ENCODE measurements at places on chromosomes 3 and 15.

DNA sequence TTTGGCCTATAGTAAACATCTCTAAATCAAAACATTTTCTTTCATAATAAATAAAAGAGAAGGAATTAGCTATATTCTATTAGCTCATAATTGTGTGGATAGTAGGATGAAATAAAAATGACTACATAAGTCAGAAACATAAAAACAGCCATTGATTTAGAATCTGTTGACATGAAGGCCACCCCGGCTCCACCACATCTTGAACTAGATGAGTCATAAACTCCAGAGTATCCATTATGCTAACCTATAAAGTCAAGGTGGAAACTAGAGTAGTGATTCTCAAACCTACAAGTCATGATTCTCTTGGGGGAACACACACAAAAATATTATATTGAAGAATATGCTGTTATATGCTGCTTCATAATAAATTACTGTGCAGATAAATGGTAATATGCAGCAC lies 831.0 kb downstream of the TUSC7 start:
- no peak for DNase-seq

GRCh38 chr3:151777880-151778279 lies 36.0 kb upstream of the AADAC start:
- DNase-seq: no peak

DNA sequence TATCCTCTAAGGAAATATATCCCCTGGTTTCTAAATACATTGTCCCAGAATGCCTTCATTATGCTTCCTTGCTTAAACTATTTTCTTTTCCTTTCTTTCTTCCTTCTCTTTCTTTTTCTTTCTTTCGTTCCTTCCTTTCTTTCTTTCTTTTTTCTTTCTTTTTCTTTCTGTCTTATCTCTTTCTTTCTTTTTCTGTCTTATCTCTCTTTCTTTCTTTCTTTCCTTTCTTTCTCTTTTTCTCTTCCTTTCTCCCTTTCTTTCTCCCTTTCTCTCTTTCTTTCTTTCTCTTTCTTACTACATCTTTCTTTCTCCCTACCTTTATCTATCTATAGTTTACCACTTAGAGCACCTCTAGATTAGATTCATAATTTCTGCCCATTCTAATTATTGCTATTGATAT lies 552.1 kb downstream of the PYDC2 start:
- no peak for DNase-seq

DNA sequence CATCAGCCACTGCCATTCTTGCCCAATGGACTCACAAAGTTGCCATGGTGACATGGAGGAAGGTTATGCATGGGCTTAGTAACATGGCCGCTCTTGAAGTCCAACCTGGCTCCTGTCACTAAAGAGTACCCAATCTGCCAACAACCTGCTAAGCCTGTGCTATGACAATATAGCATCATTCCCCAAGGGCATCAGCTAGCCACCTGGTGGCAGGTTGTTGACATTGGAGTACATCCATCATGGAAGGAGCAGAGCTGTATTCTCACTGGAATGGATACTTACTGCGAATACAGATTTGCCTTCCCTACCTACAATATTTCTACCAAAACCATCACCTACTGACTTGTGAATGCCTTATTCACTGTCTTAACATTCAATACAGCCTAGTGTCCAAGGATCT lies 138.9 kb upstream of the RORA start:
- DNase-seq: no peak

DNA sequence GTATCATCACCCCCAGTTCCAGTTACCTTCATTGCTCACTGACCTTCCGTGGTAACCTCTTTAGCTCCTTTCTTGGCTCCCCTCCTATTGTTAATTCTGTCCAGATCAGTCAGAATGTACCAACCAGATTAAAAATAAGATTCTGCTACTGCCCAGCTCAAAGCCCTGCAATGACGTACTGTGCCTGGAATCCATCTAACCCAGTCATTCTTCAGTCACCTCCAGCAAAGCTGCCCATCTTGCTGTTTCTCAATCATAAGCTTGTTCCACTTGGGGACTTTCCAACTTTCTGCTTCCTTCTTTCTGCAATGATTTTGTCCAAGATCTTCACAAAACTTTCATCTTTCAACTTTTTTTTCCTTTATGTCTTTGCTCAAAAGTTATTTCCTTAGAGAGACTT lies 512.0 kb upstream of the ZNF385D start:
- DNase-seq: no peak

DNA sequence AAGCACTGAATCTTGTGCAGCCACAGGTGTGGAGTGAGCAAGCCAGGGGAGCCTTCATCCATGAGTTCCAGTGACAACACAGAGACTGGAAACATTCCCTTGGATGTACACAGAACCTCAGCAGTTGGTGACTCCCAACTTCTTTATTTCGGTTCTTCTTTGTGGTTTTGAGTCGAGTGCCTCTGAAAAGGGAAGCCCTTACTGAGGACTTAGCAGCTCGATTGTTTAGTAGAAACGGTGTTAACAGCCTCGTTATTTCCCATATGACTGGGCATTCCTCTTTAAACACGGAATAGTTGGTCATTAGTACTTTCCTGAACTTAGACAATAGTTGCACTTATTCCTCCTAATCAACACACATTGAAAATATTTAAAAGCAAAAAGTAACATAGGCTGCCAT lies 7.7 kb downstream of the SLCO3A1 start:
- no peak for DNase-seq

- DNase-seq: peak; percentile 67
These were observed 1.3 kb upstream of the RFX7 start for GRCh38 chr15:56244811-56245576.

- no peak for DNase-seq
These were observed 57.2 kb downstream of the EPHB3 start for GRCh38 chr3:184618811-184619210.

DNA sequence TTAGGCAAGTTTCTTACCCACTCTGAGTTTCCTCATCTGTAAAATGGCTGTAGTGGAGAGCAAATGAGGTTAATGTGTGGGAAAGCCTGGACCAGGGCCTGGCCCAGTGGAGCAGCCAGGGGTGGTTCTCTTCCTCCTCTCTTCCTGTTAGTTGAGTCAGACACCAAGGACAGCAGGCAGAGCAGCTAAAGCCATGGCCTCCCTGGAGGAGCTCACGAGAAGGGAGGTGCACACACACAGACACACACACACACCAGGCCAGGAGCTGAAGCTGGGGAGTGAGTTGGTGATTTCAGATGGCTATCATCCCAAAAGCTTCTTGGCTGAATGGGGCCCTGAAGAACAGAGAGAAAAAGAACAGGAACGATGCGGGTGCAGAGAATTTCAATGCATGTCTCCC lies 33.2 kb upstream of the TSPAN3 start:
- no peak for DNase-seq

- DNase-seq: no peak
These were observed 4.5 kb downstream of the SLC49A4 start for GRCh38 chr3:122799322-122799721.

GRCh38 chr3:171729452-171730334 lies 80.6 kb downstream of the PLD1 start:
- DNase-seq: no peak

DNA sequence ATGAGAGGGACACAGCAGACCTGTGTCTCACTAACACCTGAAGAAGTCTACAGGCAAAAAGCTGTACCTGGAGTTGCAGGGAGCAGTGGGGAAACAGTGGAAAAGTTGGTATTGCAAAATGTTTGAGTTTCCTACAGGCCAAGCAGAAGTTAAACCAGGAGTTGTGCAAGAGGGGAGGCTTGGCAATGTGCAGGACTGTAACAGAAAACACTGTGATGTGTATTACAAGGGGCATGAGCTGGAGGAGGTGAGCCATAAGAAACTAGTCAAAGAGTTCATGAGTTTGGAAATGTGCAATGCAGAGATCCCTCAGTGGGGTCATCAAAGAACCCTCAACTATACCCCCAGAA lies 47.1 kb upstream of the SERPINI2 start:
- no peak for DNase-seq

- DNase-seq: no peak
These were observed 313.1 kb downstream of the SV2B start for GRCh38 chr15:91413142-91413541.

DNA sequence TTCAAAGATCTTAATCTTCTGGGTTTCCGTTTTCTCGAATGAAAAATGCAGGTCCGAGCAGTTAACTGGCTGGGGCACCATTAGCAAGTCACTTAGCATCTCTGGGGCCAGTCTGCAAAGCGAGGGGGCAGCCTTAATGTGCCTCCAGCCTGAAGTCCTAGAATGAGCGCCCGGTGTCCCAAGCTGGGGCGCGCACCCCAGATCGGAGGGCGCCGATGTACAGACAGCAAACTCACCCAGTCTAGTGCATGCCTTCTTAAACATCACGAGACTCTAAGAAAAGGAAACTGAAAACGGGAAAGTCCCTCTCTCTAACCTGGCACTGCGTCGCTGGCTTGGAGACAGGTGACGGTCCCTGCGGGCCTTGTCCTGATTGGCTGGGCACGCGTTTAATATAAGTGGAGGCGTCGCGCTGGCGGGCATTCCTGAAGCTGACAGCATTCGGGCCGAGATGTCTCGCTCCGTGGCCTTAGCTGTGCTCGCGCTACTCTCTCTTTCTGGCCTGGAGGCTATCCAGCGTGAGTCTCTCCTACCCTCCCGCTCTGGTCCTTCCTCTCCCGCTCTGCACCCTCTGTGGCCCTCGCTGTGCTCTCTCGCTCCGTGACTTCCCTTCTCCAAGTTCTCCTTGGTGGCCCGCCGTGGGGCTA lies at the start of the genes B2M and PATL2:
TSS of gene B2M (plus strand) at position 422 of the 647 bp plus-strand sequence. CDS start at position 452, 30 bp downstream.
TSS of gene PATL2 (minus strand) at position 228 of the 647 bp plus-strand sequence. CDS start 34,833 bp downstream, outside the sequence.
- DNase-seq: peak; percentile 95

- no peak for DNase-seq
These were observed 14.8 kb downstream of the FAM240A start for GRCh38 chr3:46627078-46627477.

DNA sequence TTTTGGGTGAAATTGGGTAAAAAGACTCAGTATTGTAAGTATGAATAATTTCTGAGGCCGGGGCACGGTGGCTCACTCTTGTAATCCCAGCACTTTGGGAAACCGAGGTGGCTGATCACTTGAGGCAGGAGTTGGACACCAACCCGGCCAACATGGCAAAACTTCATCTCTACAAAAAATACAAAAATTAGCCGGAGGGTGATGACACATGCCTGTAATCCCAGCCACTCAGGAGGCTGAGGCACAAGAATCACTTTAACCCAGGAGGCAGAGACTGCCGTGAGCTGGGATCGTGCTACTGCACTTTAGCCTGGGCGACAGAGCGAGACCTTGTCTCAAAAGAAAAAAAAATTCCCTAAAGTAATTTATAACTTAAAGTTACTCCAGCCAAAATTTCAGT lies 162.2 kb downstream of the APBA2 start:
- no peak for DNase-seq

DNA sequence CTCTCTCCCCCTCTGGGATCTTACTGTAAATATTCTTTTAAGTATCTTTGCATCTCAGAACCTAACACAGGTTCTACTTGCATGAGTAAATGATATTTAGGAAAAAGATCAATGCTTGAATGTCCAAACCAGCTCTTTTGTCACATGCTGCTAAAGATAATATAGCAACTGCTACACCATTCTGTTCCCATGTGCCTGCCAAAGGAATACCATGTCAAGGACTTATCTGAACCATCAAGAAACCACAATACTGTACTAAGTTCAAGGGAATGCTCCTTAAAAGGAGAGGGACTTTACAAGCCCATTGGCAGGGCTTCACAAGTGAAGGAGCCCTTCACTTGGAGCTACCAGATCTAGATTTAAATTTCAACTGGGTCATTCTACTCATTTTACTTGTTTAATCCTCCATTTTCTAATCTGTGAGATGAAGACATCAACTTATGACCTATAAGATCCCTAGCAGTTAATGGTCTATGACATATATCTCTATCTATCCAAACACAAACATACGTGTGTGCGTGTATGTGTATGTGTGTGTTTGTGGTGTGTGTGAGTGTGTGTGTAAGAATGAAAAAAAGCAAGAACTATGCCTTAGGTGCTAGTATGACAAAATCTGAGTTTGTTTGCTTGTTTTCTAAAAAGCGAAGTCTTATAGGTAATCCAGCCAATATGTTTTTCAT lies 13.0 kb upstream of the SEC62 start:
- no peak for DNase-seq

GRCh38 chr15:35078221-35078915 lies 6.7 kb downstream of the NANOGP8 start:
- no peak for DNase-seq

GRCh38 chr3:99409961-99410360 lies 228.4 kb upstream of the COL8A1 start:
- DNase-seq: no peak

DNA sequence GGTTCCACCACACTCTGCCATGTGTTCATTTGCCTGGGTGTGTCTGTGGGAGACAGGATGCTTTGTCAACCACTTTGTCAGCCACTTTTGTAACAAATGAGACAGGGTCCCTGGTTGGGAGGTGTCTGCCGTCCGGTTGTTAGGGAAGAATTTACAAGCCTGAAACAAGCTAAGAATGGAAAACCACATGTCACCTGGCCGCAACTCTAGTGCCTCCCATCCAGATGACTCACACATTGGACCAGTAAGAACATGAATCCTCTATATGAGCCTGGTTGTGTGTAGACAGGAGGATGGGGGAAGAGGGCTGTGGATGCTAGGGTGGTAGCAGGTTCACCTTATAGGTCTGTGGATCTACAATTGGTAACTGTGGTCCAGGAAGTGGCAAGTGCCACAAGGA lies 335.3 kb downstream of the CLSTN2 start:
- DNase-seq: no peak

DNA sequence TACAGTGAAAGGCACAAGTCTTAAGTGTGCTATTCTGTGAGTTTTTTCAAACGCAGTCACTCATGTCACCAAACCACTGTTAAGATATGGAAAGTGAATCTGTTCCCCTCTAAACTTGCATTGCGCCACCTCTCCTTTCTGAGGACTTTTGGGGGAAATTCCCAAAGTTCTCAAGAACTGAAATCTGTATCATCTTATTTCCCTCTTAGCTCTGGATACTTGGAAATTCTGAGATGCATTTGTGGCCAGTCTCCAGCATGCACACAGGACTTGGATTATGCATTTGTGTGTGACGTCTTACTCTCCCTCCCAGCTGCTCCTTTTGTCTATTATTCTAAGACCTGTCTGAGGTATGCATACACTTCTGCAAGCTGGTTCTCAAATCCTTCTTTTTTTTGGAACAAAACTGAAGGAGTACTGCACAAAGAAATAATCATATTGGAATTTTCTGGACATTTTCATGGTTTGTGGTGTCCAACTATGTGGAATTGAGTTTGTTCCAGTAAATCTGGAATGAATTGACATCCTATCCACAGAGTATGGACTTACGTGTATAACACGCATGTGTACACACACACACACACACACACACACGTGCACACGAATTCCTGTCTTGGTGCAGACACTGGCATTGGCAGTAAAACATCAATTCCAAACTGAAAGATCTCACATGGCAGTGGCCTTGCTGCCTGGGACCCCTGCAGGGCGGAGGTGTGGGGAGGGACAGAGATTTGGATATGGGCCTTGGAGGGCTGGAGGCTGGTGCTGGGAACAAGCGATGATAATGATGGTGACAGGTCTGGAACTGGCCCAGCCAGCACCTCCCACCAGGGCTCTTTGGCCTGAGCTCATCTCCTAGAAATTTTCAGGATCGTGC lies 8.2 kb upstream of the LCTL start:
- DNase-seq: no peak

DNA sequence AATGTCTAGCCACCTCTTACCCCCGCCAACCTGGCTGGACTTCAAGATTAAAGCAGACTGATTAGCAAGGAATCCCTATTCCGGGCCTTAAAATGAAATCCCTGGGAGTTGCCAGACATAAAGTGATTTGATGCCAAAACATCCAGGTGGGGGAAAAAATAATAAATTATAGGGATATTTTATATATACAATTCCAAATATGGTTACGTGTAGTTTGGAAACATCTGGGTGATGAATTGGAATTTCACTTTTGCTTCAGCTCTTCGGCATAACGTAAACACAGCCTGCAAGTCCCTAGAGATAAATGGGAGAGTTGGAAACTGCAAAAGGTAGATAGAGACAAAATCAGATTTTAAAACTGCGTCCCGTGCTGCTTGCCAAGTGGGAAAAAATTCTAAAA lies 545.5 kb upstream of the MDFIC2 start:
- no peak for DNase-seq

Measured in GM06990 (cell line).